Muscle of leg (tissue), 16 donors: ENCODE measurements at places on chromosomes 6 and 20. TPM values are rescaled to one million over a fixed set of nuclear protein-coding genes. Genes with fewer than 3 reads are reported as not detected.

The TTLL9 gene
- 0.23 TPM for polyA plus RNA-seq

The TBX18 gene
- polyA plus RNA-seq, result 15.9 TPM

The TNNC2 gene
- 4,281 TPM for polyA plus RNA-seq

The ADGRB3 gene
- polyA plus RNA-seq, result 2.6 TPM

The BACH2 gene
- 3.7 TPM for polyA plus RNA-seq

The HLA-DOA gene
- polyA plus RNA-seq, result 2.0 TPM

The LIME1 gene
- 4.1 TPM for polyA plus RNA-seq

- H3K4me3 ChIP-seq, result no peak overlapping the region
- no peak overlapping the region for H3K27ac ChIP-seq
- no peaks in the 10 kb centered on the region for H3K4me1 ChIP-seq
- no peaks in the 10 kb centered on the region for H3K27me3 ChIP-seq
- DNase-seq, result no peak
- no peaks in the 10 kb centered on the region for H3K36me3 ChIP-seq
Observed at GRCh38 chr20:12256806-12257205, 339.1 kb downstream of the BTBD3 start.

DNA sequence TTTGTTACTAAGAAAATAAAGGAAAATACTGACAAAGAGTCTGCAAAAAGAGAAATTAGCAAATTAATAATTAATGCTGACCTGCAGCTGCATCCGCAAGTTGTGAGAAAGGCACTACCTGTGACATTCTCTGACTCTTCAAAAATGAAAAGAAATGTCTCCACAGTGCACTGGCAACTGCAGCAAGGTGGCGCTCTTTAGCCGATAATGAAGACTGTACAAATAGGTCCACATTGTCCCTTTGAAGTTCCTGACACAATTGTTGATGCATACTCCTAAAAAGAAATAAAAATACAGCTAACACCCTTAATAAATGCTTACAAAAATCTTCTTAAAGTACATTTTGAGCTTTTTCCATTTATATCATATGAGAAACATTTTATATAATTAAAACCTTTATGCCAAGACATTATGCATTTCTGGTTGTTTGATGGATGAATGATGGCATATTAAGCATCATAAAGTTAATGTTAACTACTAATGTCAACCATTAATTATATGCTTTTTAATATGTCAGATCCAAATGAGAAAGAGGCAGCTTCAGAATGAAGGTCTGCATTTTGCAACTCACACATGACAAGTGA lies 96.5 kb downstream of the MMS22L start:
- no peaks in the 10 kb centered on the region for H3K4me1 ChIP-seq
- H3K4me3 ChIP-seq, result no peak overlapping the region
- DNase-seq, result peak; percentile 72

DNA sequence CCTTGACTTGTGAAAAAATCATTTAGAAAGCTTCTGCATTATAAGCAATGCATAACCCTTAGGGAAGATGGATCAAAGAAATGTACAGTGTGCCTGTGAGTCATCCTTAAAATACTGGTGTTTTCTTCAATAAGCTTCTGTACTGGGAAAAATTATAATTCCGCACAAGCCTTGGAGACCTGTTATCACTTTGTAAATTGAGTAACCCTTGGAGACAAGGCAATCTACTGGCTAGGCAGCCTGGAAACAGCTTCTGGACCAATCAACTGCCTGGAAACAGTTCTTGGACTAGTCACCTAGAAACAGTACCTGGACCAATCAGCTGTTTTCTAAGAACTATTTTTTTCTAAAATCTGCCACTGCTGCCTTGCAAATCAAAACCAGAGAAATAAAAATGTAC lies 25.8 kb upstream of the RNGTT start:
- H3K36me3 ChIP-seq, result no peaks in the 10 kb centered on the region
- H3K27ac ChIP-seq, result no peak overlapping the region
- DNase-seq, result peak; percentile 25
- H3K4me3 ChIP-seq, result no peak overlapping the region
- no peaks in the 10 kb centered on the region for H3K27me3 ChIP-seq

DNA sequence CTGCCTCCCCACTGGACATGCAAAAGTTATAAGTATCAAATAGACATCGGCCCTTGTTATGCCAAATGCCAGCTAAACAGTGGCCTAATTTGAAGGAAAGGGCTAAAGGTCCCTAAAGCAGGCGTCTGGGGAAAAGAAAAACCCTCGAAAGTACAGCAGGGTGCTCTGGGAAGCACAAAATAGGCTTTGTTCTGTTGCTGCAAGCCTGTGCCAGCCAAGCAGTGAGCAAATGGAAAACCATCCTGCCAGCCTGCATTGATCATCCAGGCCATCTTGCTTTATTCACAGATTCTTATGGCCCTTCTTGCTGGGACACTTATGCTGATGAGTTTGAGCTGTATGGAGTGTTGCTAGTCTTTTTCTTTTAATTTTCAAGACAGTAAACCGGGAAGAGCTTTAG lies 62.2 kb upstream of the PLEKHG1 start:
- peaks cover 13% of the 10 kb centered on the region for H3K4me1 ChIP-seq
- DNase-seq, result no peak
- H3K27me3 ChIP-seq, result no peaks in the 10 kb centered on the region
- no peaks in the 10 kb centered on the region for H3K36me3 ChIP-seq
- peak overlapping the region; percentile 80 for H3K27ac ChIP-seq

- DNase-seq, result no peak
- H3K27me3 ChIP-seq, result peaks cover 2% of the 10 kb centered on the region
- H3K36me3 ChIP-seq, result no peaks in the 10 kb centered on the region
- peaks cover 26% of the 10 kb centered on the region for H3K4me1 ChIP-seq
- H3K27ac ChIP-seq, result no peak overlapping the region
- no peak overlapping the region for H3K4me3 ChIP-seq
Observed at GRCh38 chr6:167091805-167092107, 31.1 kb upstream of the CCR6 start.

- H3K36me3 ChIP-seq, result no peaks in the 10 kb centered on the region
- DNase-seq, result no peak
- H3K4me3 ChIP-seq, result no peak overlapping the region
- no peak overlapping the region for H3K27ac ChIP-seq
- H3K27me3 ChIP-seq, result no peaks in the 10 kb centered on the region
Observed at GRCh38 chr20:16388731-16389130, 184.5 kb downstream of the KIF16B start.

DNA sequence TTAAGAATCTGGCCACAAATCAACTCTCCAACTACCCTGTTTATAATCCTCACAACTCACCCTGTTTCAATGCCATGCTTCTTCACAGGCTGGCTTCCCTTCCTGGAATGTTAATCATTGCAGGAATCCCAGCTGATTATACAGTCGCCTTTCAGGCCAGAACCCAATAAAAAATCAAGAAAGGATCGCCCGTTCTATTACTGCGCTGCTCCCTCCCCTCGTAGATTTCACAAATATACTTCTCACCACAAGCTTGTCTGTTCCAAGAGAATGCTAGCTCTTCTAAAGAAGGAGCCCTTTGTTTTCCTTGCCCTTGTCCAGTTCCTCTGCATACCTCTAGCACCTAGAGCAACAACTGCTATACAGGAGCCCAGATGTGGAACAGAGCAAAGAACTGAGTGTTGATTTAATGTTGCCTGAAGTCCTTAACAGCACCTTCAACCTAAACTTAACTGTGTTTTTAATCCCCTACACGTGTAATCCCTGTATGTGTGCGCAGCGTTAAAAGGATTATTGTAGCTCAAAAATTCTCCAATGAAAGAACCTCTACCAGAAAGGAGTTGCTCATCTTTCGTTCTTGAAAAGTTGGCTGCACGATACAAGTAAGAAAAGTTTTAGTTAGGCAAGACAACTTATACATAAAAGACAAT lies 988 bp downstream of the ECHDC1 start:
- H3K36me3 ChIP-seq, result peaks cover 2% of the 10 kb centered on the region
- peaks cover 15% of the 10 kb centered on the region for H3K4me1 ChIP-seq
- no peaks in the 10 kb centered on the region for H3K27me3 ChIP-seq
- H3K27ac ChIP-seq, result peak overlapping the region; percentile 97
- peak; percentile 30 for DNase-seq
- H3K4me3 ChIP-seq, result peak overlapping the region; percentile 85

- H3K27me3 ChIP-seq, result no peaks in the 10 kb centered on the region
- no peak overlapping the region for H3K4me3 ChIP-seq
- H3K4me1 ChIP-seq, result no peaks in the 10 kb centered on the region
Observed at GRCh38 chr20:50519036-50519762, 9.0 kb downstream of the PTPN1 start.

DNA sequence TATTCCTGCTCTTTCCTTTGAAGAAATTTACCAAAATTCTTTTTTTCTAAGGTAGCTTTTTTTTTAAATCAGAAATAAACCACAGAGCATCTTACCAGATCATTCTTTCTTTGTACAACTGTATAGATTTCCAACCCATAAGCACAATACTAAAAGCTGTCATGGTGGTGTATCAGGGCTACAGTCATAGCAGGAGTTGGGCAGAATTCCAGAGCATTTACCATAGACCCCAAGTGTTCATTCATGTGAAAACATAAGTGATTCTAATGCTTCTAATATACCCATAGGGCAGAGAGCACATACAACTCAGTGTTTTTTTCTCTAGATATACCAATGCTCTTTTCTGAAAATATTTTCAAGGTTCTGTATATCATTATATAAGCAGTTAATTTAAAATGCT lies 392.5 kb downstream of the FRK start:
- no peak for DNase-seq
- no peak overlapping the region for H3K27ac ChIP-seq
- no peaks in the 10 kb centered on the region for H3K36me3 ChIP-seq

DNA sequence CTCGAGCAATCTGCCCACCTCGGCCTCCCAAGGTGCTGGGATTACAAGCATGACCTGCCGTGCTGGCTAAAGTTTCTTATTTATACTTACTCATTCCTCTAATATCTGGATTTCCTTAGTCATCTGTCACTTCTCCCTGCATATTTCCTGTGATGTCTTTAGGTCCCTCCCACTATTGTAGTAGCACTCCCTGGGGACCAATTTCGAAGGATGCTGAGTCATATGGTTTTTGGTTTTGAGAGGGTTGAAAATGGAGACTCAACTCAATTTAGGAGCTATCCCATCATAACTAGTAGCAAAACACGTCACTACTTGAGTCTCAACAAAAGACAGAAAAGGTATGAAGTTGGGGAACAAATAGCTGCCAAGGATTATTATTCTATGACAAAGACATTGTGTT lies 20.2 kb downstream of the MCUR1 start:
- peak; percentile 21 for DNase-seq
- no peaks in the 10 kb centered on the region for H3K27me3 ChIP-seq
- H3K4me1 ChIP-seq, result no peaks in the 10 kb centered on the region
- no peak overlapping the region for H3K4me3 ChIP-seq
- no peak overlapping the region for H3K27ac ChIP-seq

- no peaks in the 10 kb centered on the region for H3K36me3 ChIP-seq
- H3K4me3 ChIP-seq, result no peak overlapping the region
- DNase-seq, result peak; percentile 51
- peaks cover 2% of the 10 kb centered on the region for H3K27me3 ChIP-seq
Observed at GRCh38 chr6:110537208-110538123, 61.1 kb upstream of the SLC22A16 start.

DNA sequence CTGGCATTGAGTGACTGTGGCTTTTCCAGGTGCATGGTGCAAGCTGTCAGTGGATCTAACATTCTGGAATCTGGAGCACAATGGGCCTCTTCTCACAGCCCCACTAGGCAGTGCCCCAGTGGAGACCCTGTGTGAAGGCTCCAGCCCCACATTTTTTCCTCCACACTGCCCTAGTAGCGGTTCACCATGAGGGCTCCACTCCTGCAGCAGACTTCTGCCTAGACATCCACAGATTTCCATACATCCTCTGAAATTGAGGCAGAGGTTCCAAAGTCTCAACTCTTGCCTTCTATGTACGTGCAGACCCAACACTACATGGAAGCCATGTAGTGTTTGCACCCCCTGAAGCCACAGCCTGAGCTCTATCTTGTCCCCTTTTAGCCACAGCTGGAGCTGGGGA lies 118.0 kb upstream of the BMP5 start:
- H3K27ac ChIP-seq, result no peak overlapping the region
- H3K4me1 ChIP-seq, result no peaks in the 10 kb centered on the region
- H3K36me3 ChIP-seq, result peaks cover 2% of the 10 kb centered on the region
- H3K4me3 ChIP-seq, result no peak overlapping the region
- DNase-seq, result no peak

- H3K4me3 ChIP-seq, result no peak overlapping the region
- no peak for DNase-seq
- no peaks in the 10 kb centered on the region for H3K36me3 ChIP-seq
Observed at GRCh38 chr6:75428204-75428603, 65.4 kb downstream of the FILIP1 start.

DNA sequence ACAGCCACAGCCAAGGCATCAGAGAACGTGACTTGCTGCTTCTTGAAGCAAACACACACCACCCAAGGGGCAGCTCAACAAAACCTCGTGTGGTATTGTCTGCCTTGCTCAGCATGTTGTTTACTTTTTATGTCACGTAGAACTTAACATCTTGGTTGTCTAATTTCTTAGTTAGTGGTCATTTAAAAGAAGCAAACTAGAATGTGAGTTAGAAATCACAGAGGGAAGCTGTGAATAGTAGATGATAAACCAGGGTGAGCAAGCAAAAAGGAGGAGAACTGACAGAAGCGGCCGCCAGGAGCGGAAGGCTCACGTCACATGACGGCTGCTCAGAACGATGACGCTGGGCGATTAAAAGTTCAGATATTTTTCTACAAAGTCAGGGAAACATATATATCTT lies 51.5 kb upstream of the KIF25 start:
- H3K27me3 ChIP-seq, result no peaks in the 10 kb centered on the region
- H3K36me3 ChIP-seq, result peaks cover 42% of the 10 kb centered on the region
- no peaks in the 10 kb centered on the region for H3K4me1 ChIP-seq

DNA sequence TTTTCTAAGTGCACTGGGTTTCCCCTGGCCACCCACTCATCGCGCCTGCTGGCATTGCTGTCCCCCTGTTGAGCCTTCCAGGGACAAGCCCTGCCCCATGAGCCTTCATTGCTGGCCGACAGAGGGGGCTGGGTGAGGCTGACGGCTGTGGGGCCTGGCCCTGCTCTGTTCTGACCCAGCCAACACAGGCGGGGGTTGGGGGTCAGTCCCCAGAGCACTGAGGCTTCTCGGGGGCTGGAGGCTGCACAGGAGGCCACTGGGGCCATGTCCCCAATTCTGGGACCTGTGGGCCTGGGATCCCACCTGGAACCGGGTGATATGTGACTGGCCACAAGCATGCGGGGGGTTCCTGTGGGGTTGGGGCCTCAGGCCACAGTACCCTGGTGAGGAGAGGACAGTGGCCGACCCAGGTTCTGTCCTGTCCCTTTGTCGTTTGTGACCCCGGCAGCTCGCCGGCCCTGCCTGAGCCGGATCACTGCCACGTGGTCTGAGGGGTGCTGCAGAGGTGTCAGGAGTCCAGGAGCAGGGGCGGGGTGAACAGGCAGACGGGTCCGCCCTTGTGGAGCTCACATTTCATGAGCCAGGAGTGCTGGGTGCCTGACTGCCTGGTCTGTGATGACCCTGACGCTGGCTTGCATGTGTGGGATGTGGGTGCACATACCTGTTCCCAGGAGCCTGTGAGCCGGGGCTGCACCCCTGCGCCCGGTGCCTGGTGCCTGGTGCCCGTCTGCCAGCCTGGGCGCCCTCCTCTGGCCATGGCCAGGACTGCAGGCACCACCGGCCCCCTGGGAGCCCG lies 2.1 kb upstream of the COL20A1 start:
- peaks cover 38% of the 10 kb centered on the region for H3K36me3 ChIP-seq
- H3K4me3 ChIP-seq, result no peak overlapping the region

GRCh38 chr20:57707849-57708693 lies 1.7 kb downstream of the PMEPA1 start:
- H3K27ac ChIP-seq, result peak overlapping the region; percentile 74
- peaks cover 72% of the 10 kb centered on the region for H3K4me1 ChIP-seq
- H3K27me3 ChIP-seq, result no peaks in the 10 kb centered on the region
- H3K36me3 ChIP-seq, result peaks cover 8% of the 10 kb centered on the region
- DNase-seq, result peak; percentile 54

GRCh38 chr6:106967936-106968555 lies 6.5 kb downstream of the CD24 start:
- H3K36me3 ChIP-seq, result no peaks in the 10 kb centered on the region
- H3K4me1 ChIP-seq, result no peaks in the 10 kb centered on the region
- no peak overlapping the region for H3K4me3 ChIP-seq

- H3K27me3 ChIP-seq, result no peaks in the 10 kb centered on the region
- no peak overlapping the region for H3K4me3 ChIP-seq
- peak; percentile 74 for DNase-seq
- H3K27ac ChIP-seq, result peak overlapping the region; percentile 16
Observed at GRCh38 chr6:87540539-87540938, 49.2 kb downstream of the RARS2 start.
